ENCODE measurements at places on chromosomes 12 and 14.

DNA sequence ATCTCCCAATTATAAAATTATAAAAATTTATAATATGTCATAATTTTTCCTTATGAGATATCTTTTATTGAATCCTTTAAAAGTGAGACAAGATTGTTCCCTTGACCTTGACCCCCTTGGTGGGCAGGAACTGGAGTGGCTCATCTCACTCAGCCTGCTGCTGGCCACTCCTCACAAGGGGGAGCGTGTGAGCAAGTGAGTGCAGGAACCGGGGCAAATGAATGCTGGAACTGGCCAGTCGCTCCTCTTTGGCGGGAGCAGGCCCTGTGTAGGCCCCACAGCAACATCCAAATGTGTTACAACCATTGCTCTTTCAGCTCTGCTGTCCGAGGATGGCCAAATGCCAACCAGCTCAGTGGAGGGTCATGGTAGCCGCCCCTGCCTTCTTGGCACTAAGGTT, 178.8 kb downstream of the ETNK1 start:
- no peak for DNase-seq

- no peak for DNase-seq
These were observed 3.1 kb upstream of the OR4N2 start for GRCh38 chr14:19800282-19801117.

DNA sequence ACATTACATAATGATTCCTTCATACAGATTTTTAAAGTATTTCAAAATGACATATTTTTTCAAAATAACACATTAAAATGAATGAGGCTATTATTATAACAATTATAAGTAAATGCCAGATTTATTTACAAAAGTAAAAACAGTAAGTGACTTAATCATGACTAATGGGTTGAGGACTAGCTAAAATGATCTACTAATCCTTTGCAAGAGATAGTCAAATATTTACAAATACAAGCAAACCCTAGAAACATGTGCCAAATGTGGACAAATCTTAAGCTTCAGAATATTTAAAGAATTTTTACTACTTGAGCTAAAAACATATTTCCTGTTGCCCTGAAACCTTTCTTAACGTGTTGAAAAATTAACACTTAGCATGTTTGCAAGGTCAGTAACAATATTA, 74.8 kb downstream of the KIF21A start:
- no peak for DNase-seq

DNA sequence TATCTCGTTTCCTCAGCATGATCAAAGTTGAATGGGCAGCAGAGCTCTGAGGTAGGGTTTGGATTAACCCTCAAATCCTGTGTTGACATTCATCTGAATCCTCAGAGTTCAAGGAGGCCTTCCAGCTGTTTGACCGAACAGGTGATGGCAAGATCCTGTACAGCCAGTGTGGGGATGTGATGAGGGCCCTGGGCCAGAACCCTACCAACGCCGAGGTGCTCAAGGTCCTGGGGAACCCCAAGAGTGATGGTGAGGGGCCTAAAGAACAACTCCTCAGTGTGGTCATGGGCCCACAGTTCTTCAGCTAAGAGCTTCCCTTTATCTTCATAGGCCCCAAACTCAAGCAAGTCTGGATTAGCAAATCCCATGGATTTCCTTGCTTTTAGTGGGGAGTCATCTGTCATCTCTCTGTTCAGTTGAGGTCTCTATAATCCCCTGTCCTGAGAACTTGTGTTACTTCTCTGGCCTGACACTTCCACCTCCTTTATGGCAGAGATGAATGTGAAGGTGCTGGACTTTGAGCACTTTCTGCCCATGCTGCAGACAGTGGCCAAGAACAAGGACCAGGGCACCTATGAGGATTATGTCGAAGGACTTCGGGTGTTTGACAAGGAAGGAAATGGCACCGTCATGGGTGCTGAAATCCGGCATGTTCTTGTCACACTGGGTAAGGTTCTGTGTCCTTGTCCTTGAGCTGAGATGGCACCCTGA, 1.5 kb downstream of the MYL6 start:
- DNase-seq: no peak

DNA sequence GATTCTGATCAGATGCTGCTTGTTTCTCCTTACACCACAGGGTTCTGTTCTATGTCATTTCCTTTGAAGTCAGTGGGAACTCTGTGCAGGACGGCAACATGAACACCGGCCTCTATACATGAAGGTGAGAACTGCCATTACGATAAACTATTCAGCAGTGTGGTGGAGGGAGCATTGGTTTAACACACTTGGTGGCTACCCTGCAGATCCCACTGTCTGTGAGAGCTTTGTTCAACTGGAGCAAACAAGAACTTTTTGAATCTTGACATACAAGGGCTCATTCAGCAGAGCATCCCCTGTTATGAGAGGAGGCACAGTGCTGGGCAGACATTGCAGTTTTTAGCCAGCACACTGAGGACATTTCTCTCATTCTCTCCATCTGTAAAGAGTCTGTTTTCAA, 10.7 kb upstream of the FRS2 start:
- DNase-seq: no peak

DNA sequence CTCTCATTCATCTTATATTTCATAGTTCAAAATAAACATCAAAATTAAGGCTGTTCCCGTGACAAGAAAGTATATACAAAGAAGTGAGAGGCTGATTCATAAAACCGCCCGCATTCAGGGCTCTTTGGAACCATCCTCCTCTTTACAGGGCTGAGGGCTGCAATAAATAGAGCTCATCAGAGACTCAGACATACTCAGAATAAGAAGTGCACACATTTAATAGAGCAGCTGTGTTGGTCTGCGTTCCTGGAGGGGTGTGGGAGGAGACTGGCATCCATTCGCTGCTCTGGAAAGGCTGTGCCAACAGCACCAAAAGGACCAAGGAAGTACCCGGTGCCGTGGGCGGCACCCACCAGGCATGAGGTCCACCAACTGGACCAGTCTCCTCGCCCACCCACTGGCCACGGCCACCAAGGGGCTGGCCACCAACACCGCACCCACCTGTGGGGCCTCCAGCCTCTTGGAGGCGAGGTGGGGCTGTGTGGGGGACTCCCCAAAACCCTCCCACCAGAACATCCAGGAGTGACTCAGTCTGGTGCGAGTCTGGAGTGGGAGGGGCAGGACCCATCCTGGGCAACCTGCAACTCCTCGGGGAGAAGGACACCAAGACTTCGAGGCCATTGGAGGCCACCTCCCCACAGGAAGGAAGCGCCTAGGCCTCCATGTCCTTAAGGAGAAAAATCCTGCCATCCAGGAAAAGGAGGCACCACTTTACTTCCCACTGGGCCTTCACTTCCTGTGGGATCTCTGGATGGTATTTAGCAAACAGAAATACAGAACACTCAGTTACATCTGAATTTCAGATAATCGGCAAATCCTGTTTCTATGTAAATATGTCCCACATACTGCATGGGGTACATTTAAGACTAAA, 32.7 kb downstream of the VCPKMT start:
- no peak for DNase-seq

- DNase-seq: peak; percentile 28
These were observed 13.1 kb upstream of the RIN3 start for GRCh38 chr14:92500491-92500941.

- peak; percentile 57 for DNase-seq
These were observed 32.0 kb upstream of the LMNTD1 start for GRCh38 chr12:25585021-25585523.

GRCh38 chr12:8554451-8555195, 13.9 kb upstream of the CLEC4E start:
- DNase-seq: peak; percentile 26

GRCh38 chr12:130916241-130916911, 37.3 kb upstream of the ADGRD1 start:
- DNase-seq: peak; percentile 54

GRCh38 chr12:25784669-25785068, 173.8 kb upstream of the RASSF8 start:
- no peak for DNase-seq

DNA sequence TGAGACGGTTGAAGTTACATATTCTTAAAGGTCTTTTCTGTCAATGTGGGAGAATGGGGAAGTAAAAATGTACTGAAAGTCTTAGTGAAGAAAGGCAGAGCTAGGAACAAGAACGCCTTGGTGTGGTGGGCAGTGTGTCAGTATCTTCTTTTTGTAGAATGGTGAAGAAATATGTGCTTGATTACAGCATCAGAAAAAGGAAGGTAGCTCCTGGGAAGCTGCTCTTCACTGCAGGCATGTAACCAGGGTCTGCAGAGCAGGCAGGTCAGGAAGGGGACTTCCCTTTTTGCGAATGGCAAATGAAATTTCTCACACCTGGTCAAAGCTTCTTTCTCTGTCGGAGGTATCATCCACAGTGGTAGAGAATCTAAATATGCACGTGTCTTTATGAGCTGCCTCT, 226.2 kb downstream of the ADAMTS20 start:
- no peak for DNase-seq

DNA sequence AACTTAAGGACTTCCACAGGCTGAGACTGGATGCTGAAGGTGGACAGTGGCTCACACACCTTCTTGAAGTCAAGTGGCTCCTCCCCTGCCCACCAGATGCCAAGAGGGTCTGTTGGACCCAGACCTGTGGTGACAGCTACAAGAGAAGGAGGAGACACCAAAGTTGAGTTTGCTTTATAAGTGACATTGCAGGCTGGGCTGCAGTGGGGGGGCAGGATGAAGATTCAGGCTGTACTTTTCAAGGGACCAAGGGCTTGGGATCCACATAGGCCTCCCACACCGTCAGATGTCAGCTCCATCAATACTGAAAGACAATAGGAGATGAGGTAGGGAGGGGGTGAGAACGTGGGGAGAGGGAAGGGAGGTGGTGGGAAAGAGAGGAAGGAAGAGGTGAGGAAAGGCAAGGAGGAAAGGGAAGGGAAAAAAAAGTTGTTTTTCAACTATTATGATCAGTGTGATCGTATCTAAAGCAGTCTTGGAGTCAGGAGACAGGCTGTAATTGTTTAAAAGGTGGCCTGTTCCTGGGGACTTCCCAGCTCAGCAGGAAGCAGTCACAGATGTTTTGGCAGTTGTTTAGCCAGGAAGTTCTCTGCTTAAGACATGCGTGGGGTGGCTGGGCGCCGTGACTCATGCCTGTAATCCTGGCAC, 84.1 kb upstream of the RESF1 start:
- DNase-seq: peak; percentile 33

DNA sequence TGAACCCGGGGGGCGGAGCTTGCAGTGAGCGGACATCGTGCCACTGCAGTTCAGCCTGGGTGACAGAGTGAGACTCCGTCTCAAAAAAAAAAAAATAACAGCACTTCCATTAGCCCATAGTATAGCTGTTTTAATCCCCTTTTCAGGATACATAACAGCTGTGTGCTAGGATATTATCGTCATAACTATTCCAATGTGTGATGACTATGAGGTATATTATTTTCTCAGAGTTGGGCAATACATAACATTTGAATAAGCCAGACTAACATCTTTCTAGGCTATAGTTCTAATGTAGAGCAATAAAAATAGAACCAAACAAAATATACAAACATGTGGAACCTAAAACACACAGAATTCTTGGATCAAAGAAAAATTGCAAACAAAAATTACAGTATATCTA, 57.1 kb downstream of the MARK3 start:
- DNase-seq: peak; percentile 48

GRCh38 chr14:63308723-63309317, 9.9 kb downstream of the GPHB5 start:
- no peak for DNase-seq

DNA sequence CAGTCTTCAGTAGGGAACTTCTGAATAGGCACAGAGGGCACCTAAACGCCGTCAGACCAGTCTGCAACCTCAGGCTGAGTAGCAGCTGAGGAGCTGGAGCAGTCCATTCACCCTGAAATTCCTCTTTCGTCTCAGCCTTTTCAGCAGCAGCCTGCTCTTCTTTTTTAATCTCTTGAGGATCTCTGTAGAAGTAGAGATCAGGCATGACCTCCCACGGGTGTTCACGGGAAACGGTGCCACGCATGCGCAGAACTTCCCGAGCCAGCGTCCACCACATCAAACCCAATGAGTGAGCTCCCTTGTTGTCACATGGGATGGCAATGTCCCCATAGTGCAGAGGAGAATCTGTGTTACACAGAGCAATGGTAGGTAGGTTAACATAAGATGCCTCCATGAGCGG, 11.1 kb upstream of the MARK3 start:
- DNase-seq: no peak

DNA sequence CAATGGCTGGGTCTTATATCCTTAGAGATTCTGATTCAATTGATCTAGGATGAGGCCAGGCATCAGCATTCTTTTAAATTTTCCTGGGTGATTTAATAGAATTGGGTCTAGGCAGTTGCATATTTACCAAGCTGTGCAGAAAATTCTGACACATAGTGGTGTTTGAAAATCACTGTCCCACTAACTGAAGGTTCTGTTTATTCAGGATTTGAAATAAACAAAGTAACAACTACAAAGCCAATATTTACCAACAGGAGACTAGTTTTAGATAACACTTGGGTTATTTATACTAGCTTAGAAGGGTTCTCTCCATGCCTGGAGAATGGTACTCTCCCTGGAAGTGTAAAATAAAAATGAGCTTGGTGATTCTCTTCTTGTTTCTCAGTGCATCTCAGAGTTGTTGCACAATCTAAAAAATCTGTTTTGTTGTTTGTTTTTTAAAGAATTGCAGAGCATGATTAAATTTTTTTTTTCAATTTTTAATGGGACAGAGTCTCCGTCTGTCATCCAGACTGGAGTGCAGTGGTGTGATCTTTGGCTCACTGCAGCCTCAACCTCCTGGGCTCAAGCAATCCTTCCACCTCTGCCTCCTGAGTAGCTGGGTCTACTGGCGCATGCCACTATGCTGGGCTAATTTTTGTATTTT, 16.9 kb downstream of the BEST3 start:
- no peak for DNase-seq

- DNase-seq: no peak
These were observed 3.5 kb downstream of the PCNX4 start for GRCh38 chr14:60095231-60095630.

DNA sequence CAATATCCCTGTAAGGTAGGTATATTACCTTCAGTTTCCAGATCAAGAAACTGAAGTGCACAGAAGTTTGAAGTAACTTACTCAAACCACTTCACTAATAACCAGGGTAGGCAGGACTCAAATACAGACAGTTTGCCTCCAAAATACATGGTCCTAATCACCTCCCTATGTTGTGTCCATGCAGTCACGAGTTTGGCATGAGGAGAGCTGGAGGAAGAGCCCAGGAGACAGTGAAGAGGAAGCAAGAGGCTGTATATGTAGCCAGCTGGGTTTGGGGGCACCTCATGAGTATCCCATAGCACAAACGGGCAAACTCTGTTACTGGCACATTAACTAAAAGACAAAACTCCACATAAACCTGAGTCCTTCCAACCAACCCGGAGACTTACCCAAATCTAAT, 79.2 kb downstream of the DUSP16 start:
- no peak for DNase-seq

- no peak for DNase-seq
These were observed 28.8 kb upstream of the DLGAP5 start for GRCh38 chr14:55220230-55220629.

DNA sequence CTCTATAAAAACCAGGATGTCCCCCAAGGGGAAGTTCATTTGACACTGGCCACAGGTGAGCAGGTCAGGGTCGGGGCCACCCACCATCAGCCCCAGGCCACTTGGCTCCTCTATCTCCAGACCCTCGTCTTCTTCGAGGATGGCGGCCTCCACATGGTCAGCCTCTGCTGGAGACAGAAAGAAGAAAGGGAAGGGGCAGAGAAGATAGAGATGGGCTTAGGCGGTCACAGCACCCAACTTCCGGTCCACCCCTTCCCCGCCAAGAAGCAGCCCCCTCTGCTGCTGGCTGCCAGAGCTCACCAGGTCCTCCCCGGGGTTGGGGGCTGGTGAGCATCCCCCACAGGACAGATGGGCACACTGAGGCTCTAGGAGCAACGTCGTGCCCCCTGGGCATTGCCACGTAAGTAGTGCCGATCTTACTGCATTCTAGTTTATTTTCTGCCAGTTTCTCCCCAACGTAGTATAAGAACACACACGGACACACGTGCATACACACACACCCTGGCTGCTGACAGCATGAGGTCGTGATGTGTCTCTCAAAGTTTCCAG, 14.2 kb downstream of the BCL11B start:
- no peak for DNase-seq

Data from fibroblast of skin of abdomen (primary cell).